ENCODE measurements at places on chromosomes 11 and 22. TPM values are rescaled to one million over a fixed set of nuclear protein-coding genes. Genes with fewer than 3 reads are reported as not detected.

DNA sequence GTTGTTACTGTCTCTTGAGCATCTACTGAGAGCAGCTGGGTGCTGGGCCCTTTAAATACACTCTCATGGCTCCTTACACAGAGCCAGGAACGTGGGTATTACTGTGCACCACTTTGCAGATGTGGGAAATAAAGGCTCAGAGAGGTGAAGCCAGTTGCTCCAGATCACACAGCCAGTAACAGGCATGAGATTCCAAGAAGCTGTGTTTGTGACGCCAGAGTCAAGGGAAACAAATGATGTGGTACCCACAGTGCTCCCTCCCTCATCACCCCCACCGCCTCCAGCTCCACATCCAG is 1.4 kb upstream of the PRDM11 start:
- no peak for DNase-seq
- H3K27me3 ChIP-seq = peaks cover 8% of the 10 kb centered on the region
- no peak overlapping the region for H3K4me3 ChIP-seq
- H3K27ac ChIP-seq = no peak overlapping the region

- no peak overlapping the region for H3K4me3 ChIP-seq
- H3K4me1 ChIP-seq = peaks cover 4% of the 10 kb centered on the region
- no peak for DNase-seq
- peaks cover 24% of the 10 kb centered on the region for H3K27me3 ChIP-seq
- no peaks in the 10 kb centered on the region for H3K36me3 ChIP-seq
- no peak overlapping the region for H3K27ac ChIP-seq
Measured at GRCh38 chr11:1048375-1049070, 12.0 kb upstream of the MUC6 start.

DNA sequence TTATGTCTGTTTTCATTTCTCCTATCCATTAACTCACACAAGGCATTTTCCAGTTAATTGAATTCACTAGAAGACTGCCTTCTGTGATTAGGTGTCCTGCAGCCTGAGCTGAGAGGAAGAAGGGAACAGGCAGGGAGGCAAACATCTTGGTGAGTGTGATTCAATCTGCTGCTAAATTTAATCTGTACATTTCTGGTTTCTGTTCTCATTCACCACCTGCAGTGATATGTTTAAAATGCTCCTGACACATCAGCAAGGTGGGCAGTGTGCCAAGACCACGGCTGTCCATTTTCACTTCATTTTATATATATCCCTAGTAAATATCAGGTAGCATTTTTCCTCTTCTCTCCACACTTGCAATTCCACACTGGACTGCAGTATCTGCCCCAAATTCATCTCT is 416.5 kb downstream of the TMEM135 start:
- no peak for DNase-seq
- H3K36me3 ChIP-seq = no peaks in the 10 kb centered on the region
- no peaks in the 10 kb centered on the region for H3K4me1 ChIP-seq

DNA sequence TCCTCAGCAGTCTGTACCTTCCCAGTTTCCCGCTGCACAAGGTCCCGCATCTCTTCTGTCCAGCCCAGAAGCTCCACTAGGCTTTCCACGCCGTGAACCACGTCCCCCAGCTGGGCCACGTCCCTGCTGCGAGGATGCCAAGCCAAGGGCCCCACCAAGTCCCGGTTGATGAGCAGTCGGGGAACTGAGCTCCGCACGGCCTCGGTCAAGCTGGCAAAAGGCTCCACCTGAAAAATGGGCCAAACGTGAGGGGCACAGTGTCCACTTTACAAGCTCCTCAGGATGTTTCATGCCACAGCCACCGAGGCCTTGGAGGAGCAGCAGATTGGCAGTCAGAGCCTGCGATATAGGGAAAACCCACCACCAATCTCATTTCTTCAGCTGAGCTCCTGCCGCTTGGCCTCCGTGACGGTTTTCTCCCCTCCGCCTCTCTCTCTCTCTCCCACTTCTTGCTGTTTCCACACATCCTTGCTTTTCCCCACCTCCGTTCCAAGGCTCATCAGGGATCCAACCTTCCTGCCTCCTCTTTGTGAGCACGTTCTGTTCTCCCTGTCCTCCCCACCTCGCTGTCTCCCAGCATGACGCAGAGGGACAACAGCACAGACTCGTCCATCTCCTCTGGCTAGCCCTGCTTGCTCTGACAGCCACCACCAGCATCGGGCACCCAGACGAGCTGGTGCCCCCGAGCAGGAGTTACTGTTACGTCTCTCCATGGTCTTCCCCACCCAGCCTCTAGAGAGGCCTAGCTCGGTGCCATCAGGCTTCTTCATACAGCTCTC is 11.5 kb downstream of the RIC8A start:
- no peak overlapping the region for H3K27ac ChIP-seq
- DNase-seq = peak; percentile 1
- H3K4me3 ChIP-seq = no peak overlapping the region
- H3K36me3 ChIP-seq = peaks cover 9% of the 10 kb centered on the region
- H3K4me1 ChIP-seq = peaks cover 7% of the 10 kb centered on the region

DNA sequence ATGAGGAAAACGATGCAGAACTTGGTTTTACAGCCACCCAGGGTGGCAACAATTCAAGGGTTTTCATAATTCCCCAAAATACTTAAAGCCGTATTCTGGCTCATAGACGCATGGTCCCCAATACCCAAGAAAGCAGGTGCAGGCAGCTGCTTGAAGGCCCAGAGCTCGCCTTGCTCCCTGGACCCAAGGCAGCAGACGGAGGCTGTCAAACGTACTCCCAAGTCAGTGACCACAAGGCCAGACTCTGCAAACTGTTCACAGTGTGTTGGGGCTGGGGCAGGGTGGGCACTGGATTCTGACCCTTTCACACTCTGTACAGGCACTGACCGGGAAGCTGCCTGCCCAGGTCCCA is 21.5 kb downstream of the TMEM184B start:
- DNase-seq = no peak
- no peak overlapping the region for H3K4me3 ChIP-seq
- H3K4me1 ChIP-seq = no peaks in the 10 kb centered on the region
- H3K27me3 ChIP-seq = no peaks in the 10 kb centered on the region

DNA sequence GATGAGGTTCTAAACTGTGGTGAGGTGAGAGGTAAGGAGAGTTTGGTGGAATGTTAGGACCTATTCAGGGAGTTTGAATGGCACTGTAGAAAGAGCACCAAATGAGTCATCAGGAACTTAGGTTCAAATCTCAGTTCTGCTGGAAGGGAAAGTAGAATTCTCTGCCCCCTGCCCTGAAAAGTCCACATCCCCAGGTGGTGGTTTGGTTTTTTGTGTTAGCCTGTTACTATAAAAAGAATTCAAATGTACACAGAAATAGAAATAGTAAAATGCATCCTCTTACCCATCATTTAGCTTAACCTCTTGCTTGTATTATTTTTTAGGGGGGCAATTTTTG is 20.2 kb downstream of the PPFIBP2 start:
- H3K4me1 ChIP-seq = peaks cover 60% of the 10 kb centered on the region
- H3K27me3 ChIP-seq = no peaks in the 10 kb centered on the region
- no peaks in the 10 kb centered on the region for H3K36me3 ChIP-seq
- H3K4me3 ChIP-seq = no peak overlapping the region
- no peak overlapping the region for H3K27ac ChIP-seq

- no peaks in the 10 kb centered on the region for H3K36me3 ChIP-seq
- H3K27ac ChIP-seq = no peak overlapping the region
- peaks cover 58% of the 10 kb centered on the region for H3K4me1 ChIP-seq
- H3K4me3 ChIP-seq = no peak overlapping the region
- no peak for DNase-seq
Measured at GRCh38 chr22:21823740-21824444, 43.6 kb downstream of the MAPK1 start.

DNA sequence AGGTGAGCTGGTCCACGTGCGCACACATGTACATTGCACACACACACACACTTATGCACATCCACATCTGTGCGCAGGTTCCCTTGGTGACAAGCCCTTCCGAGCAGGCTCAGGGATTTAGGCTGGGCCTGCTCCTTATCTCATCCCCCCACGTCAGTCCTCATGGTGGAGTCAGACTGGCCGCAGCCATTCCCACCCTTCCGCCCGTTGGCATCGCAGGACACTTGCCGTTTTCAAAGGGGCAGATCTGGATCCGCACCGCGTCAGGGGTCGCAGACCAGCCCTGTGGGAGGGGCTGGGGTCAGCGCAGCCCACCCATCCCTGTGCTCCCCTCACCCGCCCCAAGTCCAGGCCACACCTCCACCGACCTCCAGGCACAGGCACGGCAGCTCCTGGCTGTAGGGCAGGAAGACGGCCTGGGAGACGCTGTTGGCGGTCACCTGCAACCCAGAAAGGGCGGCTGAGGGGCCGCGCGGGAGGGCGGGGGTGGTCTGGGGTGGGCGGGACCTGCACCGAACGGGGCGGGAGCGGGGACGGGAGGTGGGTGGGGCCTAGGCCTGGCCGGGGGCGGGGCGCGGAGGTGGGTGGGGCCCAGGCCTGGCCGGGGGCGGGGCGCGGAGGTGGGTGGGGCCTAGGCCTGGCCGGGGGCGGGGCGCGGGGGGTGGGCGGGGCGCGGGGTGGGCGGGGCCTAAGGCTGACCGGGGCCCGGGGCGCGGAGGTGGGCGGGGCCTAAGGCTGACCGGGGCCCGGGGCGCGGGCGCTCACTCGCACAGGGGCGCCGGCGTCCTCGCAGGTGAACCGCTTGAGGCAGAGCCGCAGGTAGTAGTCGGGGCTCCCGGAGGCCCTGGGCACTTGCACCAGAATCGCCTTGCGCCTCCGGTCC is 13.3 kb downstream of the IL17REL start:
- peak; percentile 31 for DNase-seq
- H3K4me1 ChIP-seq = peaks cover 8% of the 10 kb centered on the region
- H3K36me3 ChIP-seq = no peaks in the 10 kb centered on the region
- H3K4me3 ChIP-seq = no peak overlapping the region
- H3K27ac ChIP-seq = no peak overlapping the region
- peaks cover 12% of the 10 kb centered on the region for H3K27me3 ChIP-seq

DNA sequence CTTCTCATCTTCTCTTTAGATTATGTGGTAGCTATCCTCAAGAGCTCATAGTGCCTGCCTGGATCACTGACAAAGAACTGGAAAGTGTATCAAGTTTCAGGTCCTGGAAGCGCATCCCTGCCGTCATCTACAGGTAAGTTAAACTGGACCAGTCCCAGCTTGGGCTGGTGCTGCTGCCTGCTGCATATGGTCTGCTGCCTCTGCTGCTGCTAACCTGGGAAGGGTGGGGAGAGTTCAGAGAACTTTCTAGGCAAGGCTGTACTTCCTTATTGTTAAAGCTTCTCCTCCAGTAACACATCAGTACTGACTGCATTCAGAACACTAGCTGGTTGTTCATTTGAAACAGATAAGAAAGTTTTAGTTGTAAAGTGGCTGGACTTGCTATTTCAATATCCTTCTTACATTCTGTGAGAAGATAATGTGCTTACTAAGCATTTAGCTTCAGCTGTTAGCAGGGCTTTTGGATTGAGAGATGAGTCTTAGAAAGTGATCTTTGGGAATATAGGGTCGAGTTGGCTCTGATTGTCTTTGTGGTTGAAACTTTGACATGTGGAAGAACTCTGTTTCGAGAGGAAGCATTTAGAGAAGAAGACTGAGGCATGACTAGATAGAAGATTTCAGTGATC is 77.3 kb upstream of the HORMAD2 start:
- DNase-seq = no peak
- H3K27me3 ChIP-seq = no peaks in the 10 kb centered on the region
- H3K4me3 ChIP-seq = no peak overlapping the region
- peaks cover 10% of the 10 kb centered on the region for H3K36me3 ChIP-seq
- peaks cover 5% of the 10 kb centered on the region for H3K4me1 ChIP-seq

- H3K27ac ChIP-seq = no peak within 1 kb of the TSS
- no peaks in the 10 kb centered on the region for H3K4me1 ChIP-seq
- no peak for DNase-seq
Measured at GRCh38 chr22:37109242-37109917, at the start of gene TMPRSS6. TMPRSS6 (minus strand) TSS chr22:37109713; CDS start chr22:37103417, 6,296 bp downstream.

DNA sequence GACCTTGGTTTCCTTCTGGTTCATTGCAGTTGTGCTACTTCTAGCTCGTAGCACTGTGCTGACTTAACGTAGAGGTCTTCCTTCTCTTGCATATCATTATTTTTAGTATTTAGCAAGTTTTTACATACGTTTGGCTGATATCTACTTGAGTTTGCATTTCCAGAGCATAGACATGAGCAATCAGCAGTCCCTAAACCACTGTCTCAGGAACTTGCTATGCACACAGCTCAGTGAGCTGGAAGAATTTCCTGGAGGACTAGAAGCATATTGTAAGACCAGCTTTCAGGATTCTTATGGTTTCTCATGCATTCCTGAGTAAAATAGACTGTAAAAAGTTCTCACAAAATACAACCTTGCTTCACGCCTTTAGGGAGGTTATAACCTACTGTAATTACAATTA is 226.7 kb upstream of the PDGFD start:
- H3K36me3 ChIP-seq = no peaks in the 10 kb centered on the region
- no peak overlapping the region for H3K4me3 ChIP-seq
- H3K4me1 ChIP-seq = no peaks in the 10 kb centered on the region
- peaks cover 5% of the 10 kb centered on the region for H3K27me3 ChIP-seq
- no peak for DNase-seq

GRCh38 chr11:126383339-126384335 is 28.2 kb downstream of the ST3GAL4 start:
- H3K27ac ChIP-seq = no peak overlapping the region
- H3K4me3 ChIP-seq = no peak overlapping the region
- H3K4me1 ChIP-seq = no peaks in the 10 kb centered on the region
- no peak for DNase-seq

- no peak for DNase-seq
- H3K4me1 ChIP-seq = no peaks in the 10 kb centered on the region
- H3K36me3 ChIP-seq = peaks cover 1% of the 10 kb centered on the region
- no peak overlapping the region for H3K27ac ChIP-seq
- H3K4me3 ChIP-seq = no peak overlapping the region
- H3K27me3 ChIP-seq = no peaks in the 10 kb centered on the region
Measured at GRCh38 chr11:45209891-45210699, 63.7 kb downstream of the PRDM11 start.

- no peak overlapping the region for H3K4me3 ChIP-seq
- H3K27ac ChIP-seq = peak overlapping the region; percentile 83
- peaks cover 11% of the 10 kb centered on the region for H3K36me3 ChIP-seq
- peaks cover 99% of the 10 kb centered on the region for H3K4me1 ChIP-seq
Measured at GRCh38 chr11:35160902-35161597, 22.1 kb downstream of the CD44 start.

- H3K4me1 ChIP-seq = peaks cover 7% of the 10 kb centered on the region
- no peak for DNase-seq
- H3K27ac ChIP-seq = no peak overlapping the region
- no peak overlapping the region for H3K4me3 ChIP-seq
Measured at GRCh38 chr11:65822776-65823528, 10.8 kb upstream of the SNX32 start.

- H3K27me3 ChIP-seq = peaks cover 9% of the 10 kb centered on the region
- no peaks in the 10 kb centered on the region for H3K36me3 ChIP-seq
- no peak for DNase-seq
- H3K4me1 ChIP-seq = no peaks in the 10 kb centered on the region
Measured at GRCh38 chr11:125117429-125117828, 6.0 kb upstream of the TMEM218 start.

GRCh38 chr22:44242946-44243724 is 62.4 kb downstream of the PARVG start:
- peak; percentile 3 for DNase-seq
- no peak overlapping the region for H3K27ac ChIP-seq
- no peaks in the 10 kb centered on the region for H3K36me3 ChIP-seq
- peaks cover 36% of the 10 kb centered on the region for H3K27me3 ChIP-seq
- H3K4me3 ChIP-seq = no peak overlapping the region

Gene DDX25
- not detected for total RNA-seq

Gene HTR3B
- total RNA-seq = not detected

Gene GLYAT
- not detected for total RNA-seq

Gene MPPED1
- not detected for total RNA-seq

Gene GGTLC2
- not detected for total RNA-seq

Gene OR56A1
- not detected for total RNA-seq

Gene RBMXL2
- total RNA-seq = not detected

Gene PHLDA2
- 7.6 TPM for total RNA-seq

Gene CCDC188
- not detected for total RNA-seq
